Uterus (tissue), 4 donors: ENCODE measurements at places on chromosomes 3 and 15. TPM values are rescaled to one million over a fixed set of nuclear protein-coding genes. Genes with fewer than 3 reads are reported as not detected.

Gene GRIP2
- 0.77 TPM for total RNA-seq

Gene THSD4
- total RNA-seq = 7.1 TPM

- H3K36me3 ChIP-seq = no peaks in the 10 kb centered on the region
- H3K4me3 ChIP-seq = no peak overlapping the region
- H3K27ac ChIP-seq = peak overlapping the region; percentile 74
- no peaks in the 10 kb centered on the region for H3K27me3 ChIP-seq
- DNase-seq = no peak
- peaks cover 10% of the 10 kb centered on the region for H3K4me1 ChIP-seq
Measured at GRCh38 chr3:52679811-52680210, 5.9 kb downstream of the PBRM1 start.

Gene WDR49
- 2.6 TPM for total RNA-seq

GRCh38 chr3:41277790-41278465 is 78.6 kb downstream of the CTNNB1 start:
- DNase-seq = no peak
- no peaks in the 10 kb centered on the region for H3K36me3 ChIP-seq
- H3K4me3 ChIP-seq = no peak overlapping the region
- H3K27ac ChIP-seq = no peak overlapping the region

DNA sequence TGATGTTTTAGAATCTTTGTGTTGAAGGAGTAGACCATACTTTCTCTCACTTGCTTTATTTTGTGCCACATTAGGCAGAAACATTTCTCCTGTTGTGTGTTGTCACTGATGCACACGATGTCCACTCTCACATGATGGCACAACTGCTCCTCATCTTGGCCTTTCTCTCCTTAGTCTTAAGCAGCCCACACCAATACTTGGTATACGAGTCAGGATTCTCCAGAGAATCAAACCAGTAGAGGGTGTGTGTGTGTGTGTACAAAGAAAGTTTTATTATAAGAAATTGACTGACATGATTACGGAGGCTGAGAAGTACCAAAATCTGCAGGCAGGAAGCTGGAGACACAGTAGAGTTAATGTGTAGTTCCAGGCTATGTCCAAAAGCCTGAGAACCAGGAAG is 187.1 kb downstream of the ALCAM start:
- no peaks in the 10 kb centered on the region for H3K36me3 ChIP-seq
- H3K27me3 ChIP-seq = no peaks in the 10 kb centered on the region
- no peak for DNase-seq
- H3K27ac ChIP-seq = no peak overlapping the region
- H3K4me1 ChIP-seq = no peaks in the 10 kb centered on the region

DNA sequence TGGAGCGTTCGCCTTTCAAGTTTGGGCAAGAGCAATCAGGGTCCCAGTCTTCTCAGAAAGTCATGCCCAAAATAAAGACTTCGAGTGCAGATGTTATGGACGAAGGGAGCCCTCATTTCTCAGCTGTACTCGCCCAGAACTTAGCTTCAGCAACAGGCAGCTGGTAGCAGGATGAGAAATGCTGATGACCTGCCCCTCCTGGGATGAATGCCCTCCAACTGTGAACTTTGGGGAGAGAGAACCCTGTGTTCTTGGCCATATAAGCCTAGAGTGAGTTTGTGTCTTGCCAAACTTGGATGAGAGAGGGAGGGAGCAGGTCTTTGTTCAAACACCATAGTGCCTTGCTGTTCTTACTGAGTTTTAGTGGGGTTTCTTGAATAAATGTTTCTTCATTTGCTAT is 400.3 kb downstream of the LRTM1 start:
- no peaks in the 10 kb centered on the region for H3K27me3 ChIP-seq
- no peak overlapping the region for H3K27ac ChIP-seq
- H3K36me3 ChIP-seq = no peaks in the 10 kb centered on the region
- H3K4me3 ChIP-seq = no peak overlapping the region

DNA sequence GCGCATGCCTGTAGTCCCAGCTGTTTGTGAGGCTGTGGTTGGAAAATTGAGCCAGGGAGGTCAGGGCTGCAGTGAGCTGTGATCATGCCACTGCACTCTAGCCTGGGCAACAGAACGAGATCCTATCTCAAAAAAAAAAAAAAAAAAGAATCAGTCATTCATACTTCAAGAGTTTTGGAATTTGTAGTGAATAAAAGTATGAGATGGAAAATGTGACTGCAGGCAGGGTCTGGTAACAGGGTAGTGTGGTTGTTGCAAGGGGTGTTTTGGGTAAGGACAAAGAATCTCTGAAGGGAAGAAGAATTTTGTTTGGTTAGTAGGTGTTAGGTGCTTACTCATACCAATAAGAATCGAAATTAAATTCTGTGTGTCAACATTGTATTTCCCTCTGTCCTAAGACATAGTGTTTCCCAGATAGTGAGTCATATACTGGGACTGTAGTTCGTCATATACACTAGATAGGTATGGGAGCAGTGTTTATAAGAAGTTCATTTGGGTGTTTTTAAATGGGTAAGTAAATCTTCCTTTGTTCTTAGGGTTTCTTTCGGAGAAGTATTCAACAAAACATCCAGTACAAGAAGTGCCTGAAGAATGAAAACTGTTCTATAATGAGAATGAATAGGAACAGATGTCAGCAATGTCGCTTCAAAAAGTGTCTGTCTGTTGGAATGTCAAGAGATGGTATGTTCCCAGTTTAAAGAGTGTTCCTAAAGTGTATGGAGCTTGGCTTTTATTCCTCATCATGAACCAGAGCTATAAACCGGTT is 14.2 kb downstream of the NR1D2 start:
- no peak overlapping the region for H3K4me3 ChIP-seq
- no peaks in the 10 kb centered on the region for H3K36me3 ChIP-seq
- H3K27me3 ChIP-seq = no peaks in the 10 kb centered on the region
- no peak for DNase-seq
- H3K27ac ChIP-seq = no peak overlapping the region

DNA sequence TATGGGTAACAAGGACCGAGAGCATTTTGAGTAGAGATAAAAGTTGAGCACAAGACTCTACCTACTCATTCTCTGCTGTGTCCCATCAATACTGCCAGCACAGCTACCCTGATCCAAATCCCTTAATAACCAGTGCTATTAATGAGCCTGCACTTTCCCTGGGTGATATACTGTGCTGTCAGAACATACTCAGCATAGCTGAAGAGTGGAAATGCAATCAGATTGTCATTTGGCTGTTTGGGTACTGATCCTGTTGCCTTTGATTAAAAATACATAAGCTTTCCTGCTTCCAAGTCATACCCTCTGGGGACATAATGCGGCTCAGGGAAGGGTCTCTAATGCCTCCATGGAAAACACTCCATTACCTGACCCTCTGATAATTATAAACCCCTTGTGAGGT is 917.5 kb downstream of the SQOR start:
- H3K4me1 ChIP-seq = no peaks in the 10 kb centered on the region
- H3K36me3 ChIP-seq = no peaks in the 10 kb centered on the region
- no peak overlapping the region for H3K27ac ChIP-seq
- no peak for DNase-seq
- no peaks in the 10 kb centered on the region for H3K27me3 ChIP-seq
- H3K4me3 ChIP-seq = no peak overlapping the region

GRCh38 chr3:101854608-101855304 is 5.4 kb downstream of the NFKBIZ start:
- H3K27me3 ChIP-seq = no peaks in the 10 kb centered on the region
- H3K27ac ChIP-seq = peak overlapping the region; percentile 1
- no peaks in the 10 kb centered on the region for H3K4me1 ChIP-seq
- H3K4me3 ChIP-seq = no peak overlapping the region

DNA sequence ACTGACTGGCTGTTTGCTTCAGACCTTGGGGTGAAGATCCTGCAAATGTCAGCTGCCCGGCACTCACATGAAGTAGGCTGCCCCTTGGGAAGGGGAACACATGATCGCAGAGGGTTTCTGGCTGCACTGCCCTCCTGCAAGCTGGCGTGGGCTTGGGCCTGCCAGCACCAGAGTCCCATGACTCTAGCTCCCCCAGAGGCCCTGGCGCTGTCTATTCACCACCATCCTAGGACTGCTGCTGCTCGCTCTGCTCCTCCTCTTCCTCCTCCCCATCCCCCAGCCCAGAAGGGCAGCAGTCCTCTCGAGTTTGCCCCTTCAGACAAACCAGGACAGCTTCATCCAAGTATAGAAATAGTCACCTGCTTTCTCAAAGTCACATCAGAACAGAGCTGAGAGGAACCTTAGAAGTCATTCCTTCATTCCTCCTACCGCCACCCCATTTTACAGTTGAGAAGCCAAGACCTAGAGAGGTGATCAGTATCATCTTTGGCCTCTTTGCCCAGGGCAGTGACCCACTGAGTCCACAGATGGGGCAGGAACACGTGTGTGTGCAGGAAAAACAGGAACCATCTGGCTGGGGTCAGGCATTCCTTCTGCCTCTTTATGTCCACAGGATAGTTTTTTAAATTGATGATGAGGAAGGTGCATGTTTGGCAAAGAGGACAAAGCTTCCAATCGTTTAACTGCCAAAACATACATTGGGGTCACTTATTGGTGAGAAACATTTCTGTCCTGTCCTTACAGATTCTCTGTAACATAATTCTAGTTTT is 13.2 kb downstream of the DPH3 start:
- no peaks in the 10 kb centered on the region for H3K36me3 ChIP-seq
- H3K27ac ChIP-seq = no peak overlapping the region
- no peak overlapping the region for H3K4me3 ChIP-seq
- H3K4me1 ChIP-seq = no peaks in the 10 kb centered on the region

GRCh38 chr15:42313463-42313862 is 40.2 kb upstream of the TMEM87A start:
- H3K27me3 ChIP-seq = no peaks in the 10 kb centered on the region
- H3K27ac ChIP-seq = no peak overlapping the region
- H3K4me1 ChIP-seq = no peaks in the 10 kb centered on the region
- H3K36me3 ChIP-seq = no peaks in the 10 kb centered on the region
- H3K4me3 ChIP-seq = no peak overlapping the region

- no peaks in the 10 kb centered on the region for H3K36me3 ChIP-seq
- peaks cover 13% of the 10 kb centered on the region for H3K4me1 ChIP-seq
- H3K27me3 ChIP-seq = no peaks in the 10 kb centered on the region
- no peak overlapping the region for H3K4me3 ChIP-seq
Measured at GRCh38 chr15:67094001-67094826, 28.8 kb downstream of the SMAD3 start.

DNA sequence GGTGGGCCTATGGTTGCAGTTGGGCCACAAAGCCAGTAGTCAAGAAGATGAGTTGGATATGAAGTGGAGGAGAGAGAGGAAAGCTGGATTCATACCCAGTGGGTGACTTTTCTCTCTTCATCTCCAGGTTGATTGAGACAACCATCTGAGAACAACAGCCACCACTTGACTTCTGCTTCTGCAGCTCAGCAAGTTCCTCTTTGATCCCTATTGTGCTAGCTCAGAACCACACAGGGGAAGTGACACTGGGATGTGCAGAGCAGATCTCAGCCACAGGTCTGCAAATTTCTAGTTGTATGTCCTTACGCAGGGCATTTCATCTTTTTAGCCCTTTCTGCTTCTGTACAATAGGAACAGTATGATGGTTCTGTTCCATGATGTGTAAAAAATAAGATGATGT is 459.2 kb upstream of the ARRDC4 start:
- DNase-seq = no peak
- no peaks in the 10 kb centered on the region for H3K36me3 ChIP-seq
- no peaks in the 10 kb centered on the region for H3K27me3 ChIP-seq
- H3K4me1 ChIP-seq = no peaks in the 10 kb centered on the region
- H3K4me3 ChIP-seq = no peak overlapping the region

DNA sequence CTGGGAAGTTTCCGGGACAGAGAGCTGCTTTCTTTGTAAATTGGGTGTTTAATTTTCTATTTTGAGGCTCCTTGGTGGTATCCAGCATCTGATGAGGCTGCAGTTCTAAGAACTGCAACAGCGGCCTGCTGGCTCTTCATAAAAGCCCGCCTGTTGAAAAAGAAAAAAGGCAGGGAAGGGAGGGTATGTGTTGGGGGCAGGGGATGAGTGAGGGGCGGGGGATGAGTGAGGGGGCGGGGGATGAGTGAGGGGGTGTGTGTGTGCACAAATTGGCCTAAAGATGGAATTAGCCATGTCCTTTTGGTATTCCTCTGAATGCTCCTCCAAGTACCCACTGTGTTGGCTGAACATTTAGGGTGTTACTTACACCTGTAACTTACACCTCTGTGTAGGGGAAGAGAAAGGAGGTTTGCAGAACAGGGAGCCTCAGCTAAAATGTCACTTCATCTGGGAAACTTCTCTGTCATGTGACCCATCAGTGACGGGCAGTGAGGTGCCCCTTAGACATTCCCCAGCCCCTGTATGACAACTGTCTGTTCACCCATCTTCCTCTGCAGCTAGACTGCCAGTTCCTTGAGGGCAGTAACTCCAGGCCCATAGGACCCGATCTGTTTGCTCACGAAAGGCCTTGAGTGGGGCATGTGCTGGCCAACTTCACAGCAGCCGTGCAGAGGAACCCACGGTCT is 57.6 kb downstream of the LRIG1 start:
- no peak for DNase-seq
- peaks cover 13% of the 10 kb centered on the region for H3K4me1 ChIP-seq
- no peaks in the 10 kb centered on the region for H3K36me3 ChIP-seq
- H3K27ac ChIP-seq = peak overlapping the region; percentile 76
- no peak overlapping the region for H3K4me3 ChIP-seq
- H3K27me3 ChIP-seq = no peaks in the 10 kb centered on the region

- DNase-seq = no peak
- no peaks in the 10 kb centered on the region for H3K36me3 ChIP-seq
- H3K27me3 ChIP-seq = no peaks in the 10 kb centered on the region
- no peaks in the 10 kb centered on the region for H3K4me1 ChIP-seq
Measured at GRCh38 chr15:50358845-50359244, 3.8 kb upstream of the GABPB1 start.

GRCh38 chr3:189368384-189368783 is 196.6 kb downstream of the TPRG1 start:
- no peaks in the 10 kb centered on the region for H3K36me3 ChIP-seq
- no peak overlapping the region for H3K4me3 ChIP-seq
- H3K27ac ChIP-seq = no peak overlapping the region
- DNase-seq = no peak
- no peaks in the 10 kb centered on the region for H3K4me1 ChIP-seq

Gene NPAP1
- total RNA-seq = not detected

- H3K4me3 ChIP-seq = no peak overlapping the region
- no peaks in the 10 kb centered on the region for H3K36me3 ChIP-seq
- H3K27ac ChIP-seq = no peak overlapping the region
- no peak for DNase-seq
- no peaks in the 10 kb centered on the region for H3K27me3 ChIP-seq
Measured at GRCh38 chr3:111813979-111814378, 45.1 kb upstream of the PHLDB2 start.

Gene TRIM42
- not detected for total RNA-seq

Gene RCCD1
- 9.7 TPM for total RNA-seq

Gene BOC
- total RNA-seq = 107 TPM

GRCh38 chr15:60083318-60083717 is 79.2 kb downstream of the FOXB1 start:
- H3K36me3 ChIP-seq = no peaks in the 10 kb centered on the region
- no peak overlapping the region for H3K4me3 ChIP-seq
- no peak for DNase-seq
- no peaks in the 10 kb centered on the region for H3K4me1 ChIP-seq
- H3K27ac ChIP-seq = no peak overlapping the region

- no peaks in the 10 kb centered on the region for H3K4me1 ChIP-seq
- H3K27me3 ChIP-seq = no peaks in the 10 kb centered on the region
- H3K27ac ChIP-seq = no peak overlapping the region
- H3K4me3 ChIP-seq = no peak overlapping the region
- no peaks in the 10 kb centered on the region for H3K36me3 ChIP-seq
Measured at GRCh38 chr15:31484986-31485385, 158.4 kb downstream of the KLF13 start.

Gene PCCB
- 14.6 TPM for total RNA-seq

- H3K36me3 ChIP-seq = no peaks in the 10 kb centered on the region
- no peak overlapping the region for H3K4me3 ChIP-seq
- DNase-seq = no peak
- H3K27ac ChIP-seq = no peak overlapping the region
Measured at GRCh38 chr15:29143293-29143692, 126.3 kb downstream of the NSMCE3 start.

GRCh38 chr15:94912760-94913159 is 681.4 kb downstream of the MCTP2 start:
- H3K27ac ChIP-seq = no peak overlapping the region
- no peak for DNase-seq
- no peaks in the 10 kb centered on the region for H3K4me1 ChIP-seq
- H3K27me3 ChIP-seq = no peaks in the 10 kb centered on the region

Gene FOXL2NB
- 1.3 TPM for total RNA-seq
